Activated T-helper 1 cell treated with Interleukin-2 at 50 U/mL for 16 hours (primary cell): ENCODE measurements at places on chromosomes 1 and 21.

GRCh38 chr1:222004034-222004433, 262.1 kb upstream of the DUSP10 start:
- no peak for DNase-seq

DNA sequence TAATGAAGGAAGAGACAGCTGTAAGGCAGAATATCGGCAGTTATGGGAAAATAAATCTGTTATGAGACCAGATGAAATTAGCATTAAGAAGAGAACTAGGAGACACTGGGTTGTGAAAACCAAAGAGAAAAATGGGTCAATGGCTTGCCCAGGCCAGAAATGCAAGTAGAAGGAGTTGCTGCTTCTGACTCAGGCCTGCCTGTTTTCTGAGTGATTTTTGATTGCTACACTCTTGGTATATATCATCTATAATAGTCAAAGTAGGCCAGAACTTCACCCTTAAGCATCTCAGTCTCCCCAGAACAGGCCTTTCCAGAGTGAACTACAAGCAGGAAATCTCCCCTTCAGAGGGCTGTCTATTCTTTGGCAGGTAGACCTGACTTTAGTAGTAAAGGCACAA, 107.0 kb downstream of the NRIP1 start:
- DNase-seq, result no peak

GRCh38 chr1:96363826-96364225, 357.8 kb upstream of the PTBP2 start:
- no peak for DNase-seq

- no peak for DNase-seq
Observed at GRCh38 chr1:204073837-204074273, 940 bp downstream of the SOX13 start.

- no peak for DNase-seq
Observed at GRCh38 chr21:19608101-19608621, 1204.6 kb upstream of the TMPRSS15 start.

GRCh38 chr1:41492341-41492848, 7.9 kb upstream of the EDN2 start:
- DNase-seq, result no peak

- DNase-seq, result no peak
Observed at GRCh38 chr1:171699531-171699930, 42.3 kb downstream of the VAMP4 start.

- no peak for DNase-seq
Observed at GRCh38 chr1:35173909-35174540, 18.9 kb downstream of the SFPQ start.

DNA sequence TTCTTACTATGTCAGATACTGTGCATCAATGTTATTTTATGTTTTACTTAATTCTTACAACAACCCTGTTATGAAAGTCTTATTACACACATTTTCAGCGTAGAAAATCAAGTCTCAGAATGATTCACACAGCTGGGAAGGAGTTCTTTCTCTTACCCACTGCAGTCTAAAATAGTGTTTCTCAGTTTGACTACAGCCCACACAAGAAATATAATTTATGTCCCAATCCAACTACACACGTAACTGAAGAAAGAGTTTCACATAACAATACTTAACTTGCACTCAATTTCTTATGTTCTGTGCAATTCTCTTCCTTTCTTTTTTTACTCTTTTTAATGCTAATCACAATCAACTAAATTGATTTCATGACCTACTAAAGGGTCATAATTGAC, 252.8 kb upstream of the ADGRL2 start:
- DNase-seq, result no peak

GRCh38 chr1:6625584-6626149, 999 bp downstream of the THAP3 start:
- no peak for DNase-seq

- no peak for DNase-seq
Observed at GRCh38 chr1:111981090-111981489, 8.4 kb downstream of the KCND3 start.

DNA sequence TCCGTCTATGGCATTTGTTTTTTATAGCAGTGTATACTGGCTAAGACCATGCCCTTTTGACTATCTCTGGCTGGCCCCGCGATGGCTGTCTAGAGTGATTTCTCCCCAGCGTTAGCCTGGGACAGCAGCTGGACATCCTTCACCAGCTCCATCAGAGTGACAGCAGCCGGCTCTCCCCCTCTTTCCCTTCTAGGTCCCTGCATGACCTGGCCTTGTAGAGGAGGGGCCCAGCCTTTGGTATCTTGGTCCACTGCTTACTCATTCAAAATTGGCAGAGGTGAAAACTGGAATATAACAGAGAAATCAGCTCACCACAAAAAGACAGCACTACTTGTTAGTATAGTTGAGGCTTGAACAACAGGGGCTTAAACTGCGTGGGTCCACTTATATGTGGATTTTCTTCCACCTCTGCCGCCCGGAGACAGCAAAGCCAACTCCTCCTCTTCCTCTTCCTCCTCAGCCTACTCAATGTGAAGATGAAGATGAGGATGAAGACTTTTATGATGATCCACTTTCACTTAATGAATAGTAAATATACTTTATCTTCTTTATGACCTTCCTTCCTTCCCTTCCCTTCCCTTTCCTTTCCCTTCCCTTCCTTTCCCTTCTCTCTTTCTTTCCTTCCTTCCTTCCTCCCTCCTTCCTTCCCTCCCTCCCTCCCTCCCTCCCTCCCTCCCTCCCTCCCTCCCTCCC, 29.4 kb upstream of the B3GALNT2 start:
- no peak for DNase-seq

GRCh38 chr1:50750021-50750619, 209.9 kb downstream of the FAF1 start:
- DNase-seq, result no peak

- DNase-seq, result no peak
Observed at GRCh38 chr1:148389027-148389339, 94.1 kb downstream of the PPIAL4G start.

DNA sequence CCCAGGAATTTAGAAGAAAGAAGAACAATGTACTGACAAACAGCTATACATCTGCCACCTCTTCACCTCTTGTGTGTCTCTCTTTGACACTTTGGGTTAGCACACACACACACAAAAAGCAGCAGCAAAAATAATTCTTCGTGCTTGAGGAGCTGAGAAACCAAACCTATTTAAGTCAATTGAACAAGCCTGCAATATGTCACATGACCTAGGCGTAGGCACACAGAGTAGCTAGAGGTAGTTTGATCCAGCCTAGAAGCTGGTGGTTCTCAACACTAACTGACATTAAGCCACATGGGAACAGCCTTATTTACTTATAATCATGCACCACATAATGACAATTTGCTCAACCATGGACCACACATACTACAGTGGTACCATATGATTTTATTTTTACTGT, 32.3 kb downstream of the RRAGC start:
- DNase-seq, result no peak

DNA sequence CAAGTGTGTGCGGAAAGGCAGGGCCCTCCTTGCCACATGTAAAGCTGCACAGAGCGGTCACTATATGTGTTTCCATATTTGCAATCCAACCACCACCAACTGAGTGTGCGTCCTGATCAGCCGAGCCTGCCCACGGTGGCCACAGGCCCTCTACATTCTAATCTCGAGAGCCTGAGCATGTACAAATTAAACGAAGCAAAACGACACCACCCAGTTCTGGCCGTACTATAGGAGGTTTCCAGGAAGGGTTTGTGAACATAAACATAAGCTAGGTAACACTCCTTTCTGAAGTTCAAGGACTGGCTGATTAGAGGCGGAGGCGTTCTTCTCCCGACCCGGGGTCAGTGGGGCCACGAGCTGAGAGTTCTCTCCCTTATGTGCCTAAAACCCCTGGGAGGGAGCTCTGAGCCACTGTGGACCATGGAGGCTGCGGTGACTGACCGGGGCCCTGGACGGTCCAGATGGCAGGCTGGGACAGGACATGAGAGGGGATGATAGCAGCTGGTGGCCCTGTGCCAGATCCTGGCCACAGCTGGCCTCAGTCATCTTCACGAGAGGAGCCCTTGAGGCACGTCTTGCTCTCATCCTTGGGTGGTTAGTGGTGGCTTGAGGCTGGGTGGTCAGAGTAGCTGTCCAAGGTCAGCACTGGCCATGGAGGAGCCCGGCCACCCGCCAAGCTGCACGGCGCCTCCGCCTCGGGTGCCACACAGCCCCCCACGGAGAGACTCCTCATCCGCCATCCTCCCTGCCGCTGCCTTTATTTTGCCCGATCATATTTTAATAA, 39.1 kb upstream of the TRAPPC10 start:
- DNase-seq, result no peak

DNA sequence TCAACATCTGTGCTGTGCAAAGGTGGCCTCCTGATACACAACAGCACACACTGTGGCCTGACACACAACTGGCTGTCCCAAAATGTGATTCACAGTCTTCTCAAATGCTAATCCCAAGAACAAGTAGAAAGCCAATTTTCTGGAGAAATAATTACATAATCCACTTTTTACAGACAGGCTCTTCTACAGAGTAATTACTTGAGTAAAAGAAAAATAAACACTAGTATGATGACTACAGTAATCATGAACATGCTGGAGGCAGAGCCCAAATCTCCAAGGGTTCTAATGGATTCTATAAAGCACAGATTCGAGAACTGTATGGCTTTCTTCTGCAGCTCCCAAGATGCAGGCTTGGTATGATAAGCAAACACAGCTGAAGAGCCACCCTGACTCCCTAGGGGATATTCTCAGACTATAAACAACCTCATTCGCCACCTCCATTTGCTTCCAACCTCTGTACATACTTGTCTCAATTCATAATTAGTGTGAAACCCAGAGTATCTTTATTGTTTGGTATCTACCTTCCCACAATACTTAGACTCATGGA, 81.9 kb downstream of the SIPA1L2 start:
- no peak for DNase-seq

DNA sequence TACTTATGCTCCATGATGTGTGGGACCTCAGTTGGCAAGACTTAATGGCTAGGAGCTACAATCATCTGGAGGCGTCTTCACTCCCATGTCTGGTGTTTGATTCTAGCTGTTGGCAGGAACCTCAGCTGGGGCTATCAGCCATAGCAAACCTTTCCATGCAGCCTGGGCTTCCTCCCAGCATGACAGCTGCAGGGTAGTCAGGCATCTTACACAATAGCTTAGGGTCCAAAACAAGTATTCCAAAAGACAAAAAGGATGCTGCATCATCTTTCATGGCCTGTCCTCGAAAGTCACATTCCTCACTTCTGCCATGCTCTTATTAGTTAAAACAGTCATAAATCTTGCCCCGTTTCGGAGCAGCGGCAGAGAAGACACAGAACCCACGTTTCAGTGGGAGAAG, 90.9 kb downstream of the LRRC8C start:
- DNase-seq, result no peak

DNA sequence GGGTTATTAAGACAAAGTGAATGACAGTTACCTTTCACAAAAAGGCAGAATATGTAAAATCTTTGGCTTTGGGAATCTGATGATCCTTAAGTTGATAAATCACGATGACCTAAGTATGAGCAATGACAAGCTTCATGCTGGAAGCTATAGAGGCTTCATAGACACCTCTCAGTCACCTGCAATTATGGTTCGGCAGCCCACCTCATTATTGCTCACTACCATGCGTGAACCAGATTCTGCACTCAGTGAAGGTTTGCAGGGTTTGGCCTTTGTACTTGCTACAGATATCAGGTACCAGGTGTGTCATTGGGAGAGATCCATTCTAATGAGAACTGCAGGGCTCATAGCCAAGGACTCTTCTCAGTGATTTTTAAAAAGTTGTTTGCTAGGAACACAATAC, 163.5 kb downstream of the KCTD3 start:
- no peak for DNase-seq

DNA sequence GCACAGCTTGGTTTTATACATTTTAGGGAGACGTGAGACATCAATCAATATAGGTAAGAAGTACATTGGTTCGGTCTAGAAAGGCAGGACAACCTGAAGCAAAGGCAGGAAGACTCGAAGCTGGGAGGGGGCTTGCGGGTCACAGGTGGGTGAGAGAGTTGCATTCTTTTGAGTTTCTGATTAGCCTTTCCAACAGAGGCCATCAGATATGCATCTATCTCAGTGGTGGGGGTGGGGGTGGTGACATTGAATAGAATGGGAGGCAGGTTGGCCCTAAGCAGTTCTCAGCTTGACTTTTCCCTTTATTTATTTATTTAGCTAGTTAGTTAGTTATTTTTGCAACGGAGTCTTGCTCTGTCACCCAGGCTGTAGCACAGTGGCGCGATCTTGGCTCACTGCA, 85.6 kb downstream of the WDR4 start:
- no peak for DNase-seq
